COR-L47 (cell line): ENCODE measurements at places on chromosomes 11 and 22.

DNA sequence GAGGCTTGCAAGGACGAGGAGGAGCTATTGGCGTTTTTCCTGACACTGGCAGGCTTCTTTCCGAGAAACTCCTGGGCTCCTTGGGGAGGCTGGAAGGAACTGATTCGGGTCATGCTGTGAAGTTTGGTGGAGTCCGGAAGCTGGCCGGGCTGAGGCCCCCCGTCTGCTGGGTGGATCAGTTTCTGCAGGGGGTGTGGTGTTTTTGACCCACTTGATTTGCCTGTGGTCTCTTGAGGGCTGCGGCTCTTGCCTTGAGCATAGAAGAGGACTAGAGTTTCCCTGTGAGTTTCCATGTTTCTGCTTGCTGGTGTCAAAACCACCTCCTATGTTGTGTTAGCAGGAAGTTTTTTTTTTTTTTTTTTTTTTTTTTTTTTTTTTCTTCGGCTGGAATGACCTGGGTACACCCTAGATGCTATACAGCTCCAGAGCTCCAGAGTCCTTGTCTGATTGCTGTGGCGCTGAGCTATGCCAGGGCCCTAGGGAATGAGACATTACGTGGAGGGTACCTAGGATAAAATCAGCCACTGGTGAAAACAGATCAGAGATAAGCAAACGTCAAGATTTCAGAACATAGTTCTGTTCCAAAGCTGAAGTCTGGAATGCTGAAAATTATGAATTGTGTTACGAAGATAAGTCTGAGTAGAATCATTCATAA is 728 bp downstream of the TBC1D22A start:
- DNase-seq: no peak

DNA sequence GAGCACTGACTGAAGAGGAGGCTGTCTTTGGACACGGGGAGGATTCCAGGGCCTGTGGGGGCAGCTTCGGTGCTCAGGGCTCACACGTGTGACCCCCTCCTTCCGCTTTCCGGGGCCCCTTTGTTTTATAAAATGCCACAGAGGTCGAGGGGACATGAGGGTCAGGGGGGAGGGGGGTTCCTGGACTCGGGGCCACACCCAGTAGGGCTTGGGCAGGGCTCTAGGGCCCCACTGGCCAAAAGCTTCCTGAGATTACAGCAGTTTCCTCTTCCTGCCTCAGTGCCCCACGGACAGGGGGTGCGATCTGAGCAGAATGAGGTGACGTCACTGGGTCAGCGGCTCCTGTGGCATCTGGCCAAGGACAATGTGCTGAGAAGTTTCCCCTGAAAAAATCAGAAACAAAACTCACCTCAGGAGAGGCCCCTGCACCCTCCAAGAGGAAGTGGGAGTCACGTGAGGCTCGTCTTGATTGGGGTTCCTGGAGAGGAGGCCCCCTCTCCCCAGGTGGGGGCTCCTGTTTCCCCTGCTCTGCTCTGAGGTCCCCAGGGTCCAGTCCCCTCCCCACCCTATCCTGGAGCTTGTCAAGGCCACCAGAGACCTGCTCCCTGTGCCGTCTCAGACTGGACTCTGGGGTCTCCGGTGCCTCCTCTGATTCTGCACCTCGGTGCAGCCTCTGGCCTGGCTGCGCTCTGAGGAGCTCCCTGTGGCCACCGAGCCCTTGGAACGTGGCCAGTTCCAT is 6.4 kb upstream of the IFITM3 start:
- no peak for DNase-seq

DNA sequence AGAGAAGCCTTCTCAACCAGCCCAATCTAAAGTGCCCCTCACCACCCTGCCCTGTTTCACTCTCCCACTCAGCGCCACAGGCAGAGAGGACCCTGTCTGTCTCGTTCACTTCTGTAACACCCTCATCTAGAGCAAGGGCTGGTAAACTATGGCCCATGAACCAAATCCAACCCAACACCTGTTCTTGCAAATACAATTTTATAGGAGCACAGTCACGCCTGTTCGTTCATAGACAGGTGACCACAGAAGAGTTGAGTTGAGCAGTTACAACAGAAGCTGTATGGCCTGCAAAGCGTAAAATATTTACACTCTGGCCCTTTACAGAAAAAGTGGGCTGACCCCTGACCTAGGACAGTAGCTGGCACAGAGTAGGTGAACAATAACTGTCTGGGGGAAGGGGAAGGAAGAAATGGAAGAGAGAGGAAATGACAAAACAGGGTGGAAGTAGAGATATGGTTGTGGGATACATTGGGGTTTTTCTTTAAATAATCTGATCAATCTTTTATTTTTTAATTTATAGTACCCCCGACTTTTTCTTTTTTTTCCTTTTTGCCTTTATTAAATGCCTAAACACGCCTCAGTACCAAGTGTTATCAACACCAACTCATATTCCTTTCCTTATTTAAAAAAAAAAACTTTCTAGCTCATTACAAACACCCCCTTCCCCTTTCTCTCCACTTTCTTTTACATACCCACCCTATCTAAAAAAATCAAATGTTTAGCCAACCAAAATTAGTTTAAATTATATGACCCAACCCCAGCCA is 20.9 kb downstream of the SERPIND1 start:
- no peak for DNase-seq

- DNase-seq: no peak
These were observed 125.6 kb upstream of the CSNK2A3 start for GRCh38 chr11:11478687-11479086.

GRCh38 chr22:35604621-35605368 is 12.3 kb downstream of the MB start:
- DNase-seq: no peak

- DNase-seq: no peak
These were observed 1.8 kb downstream of the FLI1 start for GRCh38 chr11:128695539-128696221.

DNA sequence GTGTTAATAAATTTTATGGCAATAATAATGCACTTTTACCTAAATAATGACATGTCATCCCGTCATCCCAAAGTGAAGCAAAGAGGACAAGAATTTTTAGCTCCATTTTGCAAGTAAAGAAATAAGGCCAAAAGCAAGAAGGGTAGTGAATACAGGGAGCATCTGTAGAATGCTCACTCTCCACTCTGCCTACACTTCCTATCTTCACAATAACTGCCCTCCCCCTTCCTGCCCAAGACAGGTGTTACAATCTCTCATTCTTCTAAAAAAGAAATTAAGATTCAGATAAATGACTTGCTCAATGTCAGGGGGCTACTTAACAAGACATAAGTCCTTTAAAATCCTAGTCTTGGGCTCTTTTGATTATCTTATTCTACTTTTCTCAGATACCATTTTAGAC is 8.9 kb downstream of the RDX start:
- no peak for DNase-seq

- DNase-seq: no peak
These were observed 111.7 kb downstream of the CD44 start for GRCh38 chr11:35250621-35251020.

DNA sequence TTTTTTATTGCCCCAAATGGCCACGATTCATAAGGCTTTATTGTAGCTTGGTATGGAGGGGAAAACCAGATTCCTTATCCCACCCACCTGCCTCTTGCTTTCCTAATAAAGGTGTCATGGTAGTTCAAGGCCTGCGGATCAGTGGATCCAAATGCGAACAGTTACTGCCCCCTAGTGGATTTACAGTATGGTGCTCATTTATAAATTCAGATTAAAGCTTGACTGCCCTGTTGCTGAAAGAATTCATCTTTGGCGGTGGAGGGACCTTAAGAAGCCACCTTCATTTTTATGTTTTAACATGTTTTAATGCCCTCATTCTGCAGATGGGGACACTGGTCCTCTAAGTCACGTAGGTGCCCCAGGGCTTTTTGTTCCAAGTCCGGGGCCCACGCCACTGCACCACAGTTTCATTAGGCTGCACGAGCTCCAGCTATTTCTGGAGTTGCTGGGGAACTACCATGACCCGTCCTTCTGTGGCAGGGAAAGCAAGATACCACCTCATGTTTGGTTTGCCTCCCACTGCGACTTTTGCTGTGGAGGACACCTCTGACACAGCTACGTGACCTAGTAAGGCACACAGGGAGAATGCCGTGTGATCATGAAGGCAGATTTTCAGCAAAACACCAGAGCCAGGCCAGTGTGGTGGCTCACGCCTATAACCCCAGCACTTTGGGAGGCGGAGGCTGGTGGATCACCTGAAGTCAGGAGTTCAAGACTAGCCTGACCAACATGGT is 15.6 kb upstream of the INCENP start:
- peak; percentile 66 for DNase-seq

- no peak for DNase-seq
These were observed 4.7 kb upstream of the AP1B1 start for GRCh38 chr22:29393019-29393608.

DNA sequence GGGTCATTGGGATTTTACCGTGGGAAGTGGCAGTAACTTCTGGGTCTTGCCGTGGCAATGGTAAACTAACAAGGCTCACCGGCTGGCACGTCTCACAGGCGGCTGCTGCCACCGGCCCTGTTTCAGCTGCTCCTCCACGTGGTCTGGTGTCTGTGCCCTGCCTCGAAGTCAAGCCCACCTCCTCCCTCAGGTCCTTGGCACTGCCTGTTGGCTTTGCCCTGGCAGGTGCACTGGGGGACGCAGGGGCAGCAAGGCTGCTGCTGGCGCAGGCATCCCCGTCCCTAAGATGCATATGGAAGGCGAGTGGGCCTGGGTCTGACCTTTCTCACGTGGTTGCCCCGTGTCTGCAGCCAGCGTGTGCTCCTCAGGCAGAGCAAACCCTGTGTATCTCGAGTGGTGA is 783.6 kb downstream of the BRD1 start:
- no peak for DNase-seq

GRCh38 chr11:74680703-74681531 is 50.3 kb downstream of the CHRDL2 start:
- no peak for DNase-seq

DNA sequence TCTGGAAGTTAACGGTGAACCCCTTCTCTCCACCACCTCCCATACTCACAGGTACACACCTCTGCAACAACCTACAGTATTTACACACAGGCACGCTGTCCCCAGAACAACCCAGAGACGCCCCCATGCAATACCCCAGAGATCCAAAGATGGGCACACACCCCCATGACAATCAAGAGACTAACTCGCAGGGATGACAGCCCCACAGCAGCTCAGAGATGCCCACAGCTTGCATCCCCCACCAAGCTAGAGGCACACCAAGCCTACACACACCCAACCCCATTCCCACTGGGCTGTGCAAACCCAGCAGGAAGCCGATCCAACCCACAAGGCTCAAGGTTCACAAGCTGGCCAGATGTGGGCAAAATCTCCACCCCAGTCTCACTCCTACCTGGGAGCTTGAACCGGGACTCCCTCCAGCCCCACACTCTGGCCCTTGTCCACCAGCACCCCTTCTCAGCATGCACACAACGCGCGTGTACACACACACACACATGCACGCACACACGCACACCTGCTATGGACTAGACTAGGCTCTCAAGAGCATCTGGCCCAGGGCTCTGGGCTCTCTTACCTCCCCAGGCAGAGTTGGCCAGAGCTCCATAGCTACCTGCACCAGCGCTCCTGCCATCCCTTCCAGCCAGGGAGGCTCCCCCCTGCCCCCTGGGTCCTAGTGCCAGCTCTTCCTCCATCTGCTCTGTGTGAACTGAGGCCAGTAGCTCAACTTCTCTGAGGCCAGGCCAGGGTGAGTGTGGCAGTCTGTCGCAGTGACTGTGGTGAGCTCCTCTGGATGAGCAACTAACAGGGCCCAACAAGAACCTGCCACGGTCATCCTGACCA is 11.5 kb downstream of the STARD10 start:
- peak; percentile 38 for DNase-seq

DNA sequence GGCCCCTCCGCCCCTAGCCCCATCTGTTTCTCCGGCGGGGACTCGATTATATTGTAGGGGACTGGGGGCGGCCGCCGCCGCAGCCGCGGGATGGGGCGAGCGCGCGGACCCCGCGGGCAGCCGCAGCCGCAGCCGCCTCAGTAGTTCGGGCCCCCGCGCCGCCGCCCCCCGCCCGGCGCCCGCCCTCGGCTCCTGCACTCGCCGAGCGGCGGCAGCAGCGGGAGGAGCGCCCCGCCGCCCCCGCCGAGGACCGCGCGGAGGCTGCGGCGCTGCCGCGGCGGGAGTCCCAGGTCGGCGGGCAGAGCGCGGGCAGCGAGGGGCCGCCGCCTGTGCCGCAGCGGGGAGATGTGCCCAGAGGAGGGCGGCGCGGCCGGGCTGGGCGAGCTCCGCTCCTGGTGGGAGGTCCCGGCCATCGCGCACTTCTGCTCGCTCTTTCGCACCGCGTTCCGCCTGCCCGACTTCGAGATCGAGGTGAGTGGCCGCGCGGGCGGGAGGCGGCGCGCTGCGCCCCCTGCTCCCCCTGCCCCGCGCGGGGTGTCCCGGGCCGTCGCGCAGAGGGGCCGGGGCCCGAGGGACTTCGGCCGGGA is at the start of gene CECR2:
TSS of gene CECR2 (plus strand) at position 22 of the 587 bp plus-strand sequence. CDS start at position 346, 324 bp downstream.
- no peak for DNase-seq

DNA sequence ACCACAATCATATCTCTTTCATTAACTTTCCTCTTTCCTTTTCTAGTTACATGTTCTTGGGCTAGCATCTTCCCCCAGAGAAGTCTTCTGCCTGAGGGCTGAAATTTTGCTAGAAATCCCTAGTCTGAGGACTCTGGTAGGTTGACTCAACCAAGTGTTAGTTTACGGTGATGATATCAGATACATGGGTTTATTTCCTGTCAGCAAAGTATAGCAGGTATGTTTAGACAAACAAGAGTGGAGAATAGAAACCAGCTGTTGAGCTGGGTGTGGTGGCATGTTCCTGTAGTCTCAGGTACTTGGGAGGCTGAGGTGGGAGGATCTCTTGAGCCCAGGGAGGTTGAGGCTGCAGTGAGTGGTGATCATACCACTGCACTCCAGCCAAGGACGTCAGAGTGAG is 11.2 kb downstream of the FOLR1 start:
- no peak for DNase-seq

DNA sequence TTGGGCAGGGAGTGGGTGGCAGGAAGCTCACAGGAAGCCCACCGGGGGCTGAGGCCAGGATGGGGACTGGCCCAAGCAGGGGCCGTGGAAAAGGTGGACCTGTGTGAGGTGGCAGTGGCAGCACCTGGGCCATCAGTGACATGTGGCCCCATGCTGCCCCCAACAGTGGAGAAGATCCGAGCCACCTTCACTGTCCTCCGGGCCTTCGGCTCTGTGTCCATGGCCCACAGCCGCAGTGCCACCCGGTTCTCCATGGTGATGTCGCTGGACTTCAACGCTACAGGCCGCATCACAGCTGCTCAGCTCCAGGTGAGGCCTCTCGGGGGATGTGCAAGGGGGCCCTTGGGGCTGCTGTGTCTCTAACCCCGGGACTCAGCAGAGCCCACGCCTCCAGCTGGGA is 37.9 kb downstream of the MYO18B start:
- DNase-seq: no peak

- peak; percentile 82 for DNase-seq
These were observed 280.7 kb upstream of the CADM1 start for GRCh38 chr11:115784796-115785521.

GRCh38 chr11:40302669-40303068 is 1156.8 kb downstream of the LRRC4C start:
- DNase-seq: no peak
